ENCODE measurements at places on chromosomes 6 and 20.
A peak's percentile ranks its signal among the peaks of the same experiment; 100 is the strongest.

- no peak for DNase-seq
These were observed at the start of gene ANGPT4 for GRCh38 chr20:916125-916799. TSS of gene ANGPT4 (minus strand) at chr20:916334. CDS start at chr20:916214, 120 bp downstream.

DNA sequence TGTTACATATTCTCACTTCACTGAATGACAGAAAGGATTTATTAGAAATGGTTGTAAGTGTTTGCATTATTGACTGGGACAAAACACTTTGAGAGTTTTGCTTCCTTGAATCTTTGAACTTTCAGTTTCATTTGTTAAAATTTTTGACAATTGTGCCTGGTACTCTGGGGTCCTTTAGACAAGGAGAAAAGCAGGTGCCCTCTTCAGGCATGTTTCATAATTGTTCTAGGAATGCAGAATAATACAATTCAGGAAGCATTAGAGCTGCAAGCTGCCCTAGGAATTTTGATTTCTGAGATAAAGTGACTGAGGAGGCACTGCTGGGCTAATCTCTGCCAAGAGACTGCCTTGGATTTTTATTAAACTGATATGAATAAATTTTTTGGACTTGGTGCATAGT, 49.7 kb downstream of the TOP1 start:
- DNase-seq, result no peak

GRCh38 chr6:2947445-2947844, 23.9 kb downstream of the SERPINB6 start:
- no peak for DNase-seq

- no peak for DNase-seq
These were observed 47.9 kb upstream of the ARID1B start for GRCh38 chr6:156729248-156729647.

DNA sequence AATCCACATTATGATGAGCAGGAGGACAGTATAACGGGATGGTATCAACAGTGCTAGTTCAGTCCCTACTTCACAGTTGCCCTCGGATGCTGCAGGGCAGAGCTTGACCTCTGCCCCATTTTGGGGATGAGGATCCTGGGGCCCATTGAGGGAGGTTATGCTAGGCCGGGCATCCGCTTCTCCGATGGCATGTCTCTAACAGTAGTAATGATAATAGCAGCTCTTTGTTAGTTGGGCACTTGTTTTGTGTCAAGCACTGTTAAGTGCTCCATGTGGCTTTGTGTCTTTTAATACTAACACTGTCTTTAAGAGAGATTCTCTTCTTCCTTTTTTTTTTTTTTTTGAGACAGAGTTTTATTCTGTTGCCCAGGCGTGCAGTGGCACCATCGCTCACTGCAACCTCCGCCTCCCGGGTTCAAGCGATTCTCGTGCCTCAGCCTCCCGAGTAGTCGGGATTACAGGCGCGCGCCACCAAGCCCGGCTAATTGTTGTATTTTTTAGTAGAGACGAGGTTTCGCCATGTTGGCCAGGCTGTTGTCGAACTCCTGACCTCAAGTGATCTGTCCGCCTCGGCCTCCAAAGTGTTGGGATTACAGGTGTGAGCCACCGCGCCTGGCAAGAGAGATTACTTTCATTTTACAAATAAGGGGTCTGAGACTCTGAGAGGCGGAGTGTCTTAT, 1.1 kb downstream of the MAPRE1 start:
- no peak for DNase-seq

DNA sequence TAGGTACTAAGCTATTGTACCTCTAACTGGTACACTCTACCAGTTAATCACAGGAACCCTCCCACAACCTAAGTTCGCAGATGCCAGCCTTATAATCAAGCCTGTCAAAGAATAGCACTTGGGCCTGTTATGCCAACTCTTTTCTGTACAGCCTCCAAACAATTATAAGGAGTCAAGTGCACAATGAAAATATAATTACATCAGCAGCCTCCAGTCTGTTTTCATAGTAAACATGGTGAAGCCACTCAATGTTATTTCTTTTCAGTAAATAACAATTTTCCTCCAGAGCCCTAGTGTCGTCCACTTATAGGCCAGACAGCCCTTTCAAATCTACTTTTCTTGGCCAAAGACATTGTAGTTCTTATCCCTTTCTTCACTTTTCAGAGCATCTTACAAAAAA, 82.7 kb upstream of the CARMIL1 start:
- DNase-seq, result peak; percentile 77

GRCh38 chr6:34239500-34239825, 2.8 kb downstream of the HMGA1 start:
- DNase-seq, result no peak

DNA sequence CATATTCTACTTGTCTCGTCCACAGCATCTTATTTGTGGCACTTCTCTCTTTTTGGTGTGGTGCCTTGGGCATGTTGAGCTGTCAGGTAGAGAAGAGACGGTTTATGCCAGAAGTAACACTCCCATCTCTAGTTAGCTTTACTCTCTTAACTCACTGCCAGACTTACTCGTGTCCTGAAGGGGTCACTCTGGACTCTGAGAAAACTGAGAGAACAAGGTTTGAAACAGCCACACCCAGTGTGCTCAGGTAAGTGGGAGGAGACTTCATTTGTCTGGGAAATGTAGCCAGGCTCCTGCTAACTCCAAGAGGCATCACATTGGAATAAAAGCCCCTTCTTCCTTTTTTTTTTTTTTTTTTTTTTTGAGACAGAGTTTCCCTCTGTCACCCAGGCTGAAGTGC, 360.8 kb downstream of the QKI start:
- no peak for DNase-seq

- DNase-seq, result no peak
These were observed 749.7 kb downstream of the MAFB start for GRCh38 chr20:39939241-39939865.

DNA sequence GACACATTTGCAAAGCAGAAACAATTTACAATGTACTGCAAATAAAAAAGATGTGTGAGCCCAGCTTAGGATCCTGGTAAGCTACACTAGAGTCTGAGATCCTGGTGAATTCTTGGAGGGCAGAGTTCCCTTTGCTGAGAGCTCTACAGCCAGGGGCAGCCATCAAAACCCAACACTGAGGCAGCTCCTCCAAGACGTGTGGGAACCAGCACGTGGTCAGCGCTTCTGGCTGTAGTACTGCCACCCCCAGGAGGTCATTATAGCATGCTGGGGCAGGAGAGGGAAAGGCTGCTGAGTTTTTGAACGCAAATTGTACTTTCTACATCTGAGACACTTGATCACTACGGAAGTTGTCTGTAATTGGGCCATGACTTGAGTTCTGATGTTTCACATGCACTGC, 131.5 kb downstream of the INSM1 start:
- DNase-seq, result no peak

GRCh38 chr20:36866164-36866563, 9.8 kb upstream of the TLDC2 start:
- no peak for DNase-seq

DNA sequence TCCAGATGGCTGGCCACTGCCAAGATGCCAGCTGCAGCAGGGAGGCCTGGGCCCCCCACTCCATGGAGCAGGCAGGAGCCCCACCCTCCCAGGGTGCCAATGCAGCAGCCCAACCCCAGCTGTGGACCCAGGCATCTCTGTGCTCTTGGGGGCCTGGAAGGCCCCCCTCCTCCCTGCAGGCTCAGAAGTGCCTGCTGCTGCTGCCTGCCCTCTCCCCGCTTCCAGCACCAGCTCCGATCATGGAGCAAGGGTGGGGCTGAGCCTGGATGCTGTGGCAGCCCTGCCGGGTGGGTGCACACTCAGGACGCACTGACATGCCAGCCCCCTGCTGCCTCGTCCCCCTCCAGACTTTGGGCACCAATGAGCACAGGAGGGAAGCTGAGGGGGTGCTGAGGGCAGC, 14.8 kb upstream of the ABCC10 start:
- no peak for DNase-seq

DNA sequence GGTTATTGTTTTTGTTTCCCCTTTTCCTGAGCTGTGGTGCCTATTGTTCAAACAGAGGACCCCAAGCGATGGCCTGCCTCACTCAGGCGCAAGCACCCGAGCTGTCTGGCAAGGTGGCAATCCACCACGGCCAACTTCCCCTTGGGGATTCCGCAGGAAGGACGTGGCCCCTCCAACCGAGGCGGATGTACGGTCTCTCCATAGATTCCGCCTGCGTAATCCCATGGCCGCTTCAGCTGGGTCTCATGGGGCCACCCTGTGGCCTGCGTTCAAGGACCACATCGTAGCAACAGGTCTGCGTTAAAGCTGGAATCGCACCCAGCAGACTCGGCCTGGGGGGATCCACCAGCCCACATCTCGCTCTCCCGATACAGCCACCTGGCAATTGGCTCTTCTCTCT, 79.9 kb downstream of the CEBPB start:
- no peak for DNase-seq

DNA sequence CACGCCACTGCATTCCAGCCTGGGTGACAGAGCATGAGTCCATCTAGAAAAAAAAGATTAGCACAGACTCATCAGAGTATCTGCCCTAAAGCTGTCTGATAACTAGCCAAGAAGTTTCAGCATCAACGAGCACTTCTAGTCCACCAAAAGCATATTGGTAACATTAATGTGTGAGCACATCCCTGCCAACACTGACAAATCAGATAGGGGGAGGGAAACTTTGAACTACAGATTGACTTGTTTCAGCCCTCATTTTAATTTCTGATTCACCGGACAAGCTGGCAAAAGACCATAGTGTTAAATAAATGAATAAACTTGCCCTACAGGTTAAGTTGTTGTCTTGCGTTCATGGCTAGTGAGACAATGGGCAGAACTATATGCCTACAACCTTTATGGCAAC, 7.7 kb upstream of the SEC63 start:
- DNase-seq, result no peak

GRCh38 chr6:12110523-12111362, 98.6 kb downstream of the HIVEP1 start:
- no peak for DNase-seq

DNA sequence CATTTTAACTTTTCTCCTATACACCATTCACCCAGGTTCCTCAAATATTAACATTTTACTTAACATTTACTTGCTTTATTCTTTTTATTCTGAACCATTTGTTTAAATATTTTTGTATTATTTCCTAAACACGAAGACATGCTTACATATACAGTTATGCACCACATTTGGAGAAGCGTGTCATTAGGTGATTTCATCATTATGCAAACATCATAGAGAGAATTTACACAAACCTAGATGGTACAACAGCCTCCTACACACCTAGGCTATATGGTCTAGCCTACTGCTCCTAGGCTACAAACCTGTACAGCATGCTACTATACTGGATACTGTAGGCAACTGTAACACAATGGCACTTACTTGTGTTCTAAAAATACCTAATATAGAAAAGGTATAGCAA, 6.6 kb downstream of the TDP2 start:
- DNase-seq, result no peak

DNA sequence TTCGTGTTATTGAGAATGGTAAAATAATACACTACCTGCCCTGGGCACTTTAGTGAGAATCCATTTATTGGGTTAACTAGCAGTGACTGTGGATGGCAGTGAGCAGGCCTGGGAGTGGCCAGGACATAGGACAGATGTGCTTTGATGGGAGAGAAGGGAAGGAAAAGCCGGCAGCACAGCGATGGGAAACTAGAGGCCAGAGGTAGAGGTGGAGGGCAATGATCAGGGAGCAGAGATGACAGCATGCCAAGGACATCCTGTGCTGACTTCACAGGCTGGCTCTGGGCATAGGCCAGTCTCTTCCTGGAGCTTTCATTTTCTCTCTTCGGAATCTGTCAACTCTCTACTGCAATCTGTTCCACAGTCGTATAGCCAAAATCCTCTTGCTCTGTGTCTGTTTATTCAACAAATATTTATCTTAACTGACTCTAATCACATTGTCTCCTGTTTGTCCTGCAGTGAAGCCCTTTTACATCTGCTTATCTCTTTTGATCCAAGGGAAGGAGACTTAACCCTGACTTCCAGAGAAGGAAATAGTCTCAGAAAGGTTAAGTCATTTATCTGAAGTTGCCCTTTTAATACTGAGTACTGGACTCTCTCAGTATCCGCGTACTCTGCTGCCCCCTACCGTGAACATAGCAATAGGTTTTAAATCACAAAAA, 18.4 kb upstream of the MMP24 start:
- peak; percentile 50 for DNase-seq

DNA sequence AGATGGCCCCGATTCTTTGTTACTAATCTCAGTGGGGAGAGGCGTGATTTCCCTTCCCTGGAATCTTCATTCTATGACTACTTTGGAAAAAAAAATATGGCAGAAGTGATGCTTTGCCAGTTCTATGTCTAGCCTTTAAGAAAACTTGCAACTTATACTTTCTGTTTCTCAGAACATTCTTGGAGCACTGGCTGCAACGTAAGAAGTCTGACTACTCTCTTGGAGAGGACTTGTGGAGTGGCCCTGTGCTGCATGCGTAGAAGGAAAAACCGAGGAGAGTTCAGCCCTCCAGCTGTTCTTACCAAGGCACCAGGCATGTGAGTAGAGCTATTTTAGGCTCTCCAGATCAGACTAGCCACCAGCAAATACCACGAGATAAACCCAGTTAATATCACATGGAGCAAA, 77.6 kb upstream of the STXBP5 start:
- no peak for DNase-seq

GRCh38 chr6:22751223-22751622, 181.9 kb downstream of the HDGFL1 start:
- no peak for DNase-seq

DNA sequence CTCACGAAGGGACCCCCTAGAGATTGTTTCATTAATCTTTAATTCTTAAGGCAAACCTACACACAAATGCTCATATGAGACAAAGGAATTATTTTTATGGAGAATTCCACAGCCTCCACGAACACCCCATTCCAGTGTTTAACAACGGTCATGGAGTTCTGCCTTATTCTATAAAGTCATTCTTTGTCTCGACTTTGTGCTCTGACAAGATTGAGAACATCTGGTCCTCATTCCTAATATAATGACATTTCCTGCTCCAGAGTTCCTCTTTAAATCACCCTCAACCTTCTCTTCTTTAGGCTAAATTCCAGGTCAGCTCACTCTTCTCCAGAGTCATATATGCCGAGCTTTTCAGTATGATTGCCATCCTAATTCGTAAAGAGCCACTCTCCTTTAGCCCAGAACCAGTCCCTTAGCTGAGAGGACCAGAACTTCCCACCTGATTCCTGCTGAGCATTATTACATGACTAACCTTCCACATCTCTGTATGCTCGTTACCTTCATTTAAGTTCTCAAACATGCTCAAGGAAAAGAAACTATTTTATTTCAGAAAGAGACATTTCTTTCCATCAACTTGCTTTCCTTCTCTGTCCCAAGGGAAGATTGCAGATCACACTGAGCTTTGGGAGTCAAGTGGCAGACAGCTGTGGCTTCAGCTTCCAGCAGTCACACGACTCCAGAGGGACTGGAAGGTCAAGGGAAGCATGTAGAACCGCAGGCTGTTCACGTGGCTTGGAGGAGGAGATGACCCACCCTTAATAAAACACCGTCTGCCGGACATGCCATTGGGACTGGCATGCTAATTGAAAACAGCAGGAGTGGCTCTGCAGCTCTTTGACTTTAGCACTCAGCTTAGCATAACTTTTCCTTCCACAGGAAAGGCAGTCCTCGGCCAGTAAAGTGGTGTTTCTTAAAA, 467.1 kb upstream of the HSF2 start:
- no peak for DNase-seq
